Stimulated activated CD8-positive, alpha-beta memory T cell treated with anti-CD3 and anti-CD28 coated beads, Interleukin-4, amount 100 ng/mL, for 1 hour (primary cell): ENCODE measurements at places on chromosomes 13 and 19.

GRCh38 chr19:14480700-14481079 is 5.5 kb upstream of the PTGER1 start:
- DNase-seq = no peak

- DNase-seq = no peak
These were observed 5.0 kb downstream of the SYCE2 start for GRCh38 chr19:12913851-12914690.

- DNase-seq = no peak
These were observed 1646.2 kb upstream of the SPRY2 start for GRCh38 chr13:81987159-81987558.

GRCh38 chr13:98100481-98100880 is 42.4 kb upstream of the FARP1 start:
- DNase-seq = no peak

GRCh38 chr19:18904334-18905057 is 8.5 kb upstream of the CERS1 start:
- DNase-seq = no peak
